Stimulated activated CD4-positive, alpha-beta T cell treated with anti-CD3 and anti-CD28 coated beads, Interleukin-2, amount 100 ng/mL, for 24 hours (primary cell): ENCODE measurements at places on chromosomes 2 and 18.

DNA sequence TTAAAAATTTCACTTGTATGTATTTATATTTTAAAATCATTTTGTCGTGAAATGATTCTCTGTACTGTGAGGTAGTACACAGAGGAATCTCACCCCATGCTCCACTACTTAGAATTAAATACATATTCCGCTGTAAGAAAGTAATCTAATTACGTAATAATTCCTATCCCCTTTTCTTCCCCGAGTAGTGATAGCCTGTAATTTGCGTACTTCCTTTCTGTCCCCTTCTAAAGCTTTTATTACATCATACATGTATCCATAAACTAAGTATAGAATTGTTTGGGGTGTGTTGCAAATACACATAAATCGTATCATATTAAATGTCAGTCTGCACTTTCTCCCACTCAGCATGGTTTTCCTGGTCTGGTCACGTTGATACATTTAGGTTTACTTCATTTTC lies 12.4 kb upstream of the CHCHD5 start:
- DNase-seq: no peak

DNA sequence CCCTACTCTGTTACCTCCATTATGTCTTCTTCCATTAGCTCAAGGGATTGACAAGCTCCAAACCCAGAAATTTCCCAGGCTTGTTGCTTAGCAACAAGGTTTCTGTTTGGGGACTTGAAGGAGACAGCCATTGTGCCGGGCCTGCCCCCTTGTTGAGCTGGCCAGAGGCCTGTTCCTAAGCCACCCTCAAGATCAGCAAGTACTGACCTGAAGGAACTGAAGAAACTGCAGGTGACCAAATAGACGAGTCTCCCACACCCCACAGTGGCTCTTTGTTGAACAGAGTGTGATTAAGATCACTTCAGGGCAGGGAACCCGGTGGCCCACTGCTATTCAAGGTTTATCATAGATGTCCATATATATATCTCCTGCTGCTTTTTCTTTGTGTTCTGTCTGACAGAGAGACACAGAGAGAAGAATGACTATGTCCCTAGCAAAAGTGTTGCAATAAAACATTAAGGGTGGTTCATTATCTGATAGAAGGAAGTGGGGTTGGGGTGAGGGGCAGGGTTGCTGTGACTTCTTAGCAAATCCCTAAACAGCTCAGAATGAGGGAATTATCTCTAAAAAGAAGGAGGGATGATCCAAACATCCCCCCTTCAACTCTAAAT lies 69.2 kb downstream of the RNF144A start:
- DNase-seq: no peak

DNA sequence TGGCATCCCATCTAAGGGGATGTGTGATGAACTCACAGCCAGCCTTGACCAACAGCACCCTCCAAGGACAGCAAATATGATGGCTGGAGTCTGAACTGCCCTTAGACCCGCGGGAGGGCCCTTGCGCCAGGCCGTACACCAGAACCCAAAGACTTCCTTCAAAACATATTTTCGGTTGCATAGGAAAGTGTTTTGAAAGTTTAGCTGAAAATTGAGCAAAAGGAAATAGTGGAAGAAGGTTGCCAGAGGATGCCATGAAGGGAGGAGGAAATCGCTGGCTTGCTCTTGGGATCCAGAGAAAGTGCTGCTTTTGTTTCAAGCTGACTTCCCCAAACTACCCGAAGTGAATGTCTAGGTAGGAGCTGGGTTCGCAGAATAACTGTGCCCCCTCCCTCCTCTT lies 61.3 kb downstream of the IL1R2 start:
- DNase-seq: no peak

- DNase-seq: no peak
These were observed 111.5 kb downstream of the MTCL1 start for GRCh38 chr18:8816816-8817215.

DNA sequence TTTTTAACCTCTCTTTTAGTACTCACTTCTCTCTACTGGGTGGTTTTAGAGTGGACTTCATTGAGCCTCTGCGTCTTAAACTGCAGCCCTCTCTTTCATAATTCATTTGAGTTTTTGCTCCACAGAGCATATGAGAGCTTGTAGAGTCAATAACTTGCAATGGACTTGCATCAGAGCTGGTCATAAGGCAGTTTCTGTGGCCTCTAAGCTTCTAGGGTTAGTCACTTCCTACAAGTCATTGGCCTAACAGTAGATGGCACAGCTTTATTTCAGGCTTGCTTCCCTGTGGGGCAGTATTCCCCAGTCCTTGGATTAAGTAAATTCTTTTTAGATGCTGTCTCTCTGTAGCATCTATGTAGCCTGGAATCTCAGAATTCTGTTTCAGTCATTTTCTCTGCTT lies 1435.7 kb downstream of the LRP1B start:
- no peak for DNase-seq

GRCh38 chr2:236496340-236496739 lies 73.3 kb upstream of the ACKR3 start:
- no peak for DNase-seq

DNA sequence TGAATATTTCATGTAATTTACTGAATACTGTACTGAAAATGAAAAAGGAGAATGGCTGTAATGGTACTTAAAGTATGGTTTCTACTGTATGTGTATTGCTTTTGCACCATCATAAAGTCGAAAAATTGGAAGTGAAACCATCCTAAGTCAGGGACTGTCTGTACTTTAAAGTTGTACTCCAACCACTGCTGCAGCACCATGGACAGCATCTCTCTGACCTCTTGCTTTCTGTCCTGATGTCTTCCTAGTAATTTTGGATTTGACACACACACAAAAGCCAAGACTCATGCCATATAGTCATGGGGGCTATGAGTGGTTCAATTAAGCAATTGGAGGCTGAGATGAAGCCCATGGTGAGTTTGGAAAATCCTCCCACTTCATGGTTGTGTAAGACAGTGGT lies 256.3 kb upstream of the PKDCC start:
- DNase-seq: peak; percentile 6

GRCh38 chr2:72023678-72024390 lies 123.8 kb downstream of the CYP26B1 start:
- peak; percentile 10 for DNase-seq

GRCh38 chr2:160465002-160465401 lies 28.6 kb downstream of the RBMS1 start:
- DNase-seq: no peak

DNA sequence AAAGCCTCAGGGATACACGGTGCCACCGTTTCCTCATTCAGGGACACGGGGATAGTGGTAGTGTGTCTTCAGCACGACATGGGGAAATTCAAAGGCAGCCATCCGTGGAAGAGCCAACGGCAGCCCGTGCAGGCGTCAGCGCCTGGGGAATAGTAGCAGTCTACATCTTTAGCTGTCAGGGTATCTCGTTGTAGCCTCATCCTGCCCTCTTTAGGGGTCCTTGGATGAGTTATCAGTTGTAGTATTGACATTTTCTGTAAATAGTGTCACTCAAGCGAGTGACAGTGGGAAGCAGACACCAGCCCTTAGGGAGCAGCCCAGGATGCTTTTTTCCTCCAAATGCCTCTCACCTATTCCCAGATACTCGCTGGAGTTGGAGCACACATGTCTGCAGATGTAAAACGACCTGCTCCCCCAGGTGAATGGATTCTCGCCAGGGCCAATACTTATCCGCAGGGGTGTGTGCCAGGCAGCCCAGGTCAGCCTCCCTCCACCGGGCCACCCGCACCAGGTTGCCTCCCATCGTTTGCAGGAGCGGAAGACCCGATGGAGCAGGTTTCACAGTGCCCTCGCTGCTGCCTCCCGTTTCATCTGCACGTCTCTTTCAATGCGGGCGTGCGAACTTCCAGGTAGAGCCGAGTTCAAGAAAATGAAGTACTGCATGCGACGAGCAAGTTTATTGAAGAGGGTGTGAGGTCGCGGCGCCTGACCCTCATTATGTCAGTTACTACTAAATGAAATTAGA lies 41.0 kb downstream of the AGAP1 start:
- DNase-seq: no peak

DNA sequence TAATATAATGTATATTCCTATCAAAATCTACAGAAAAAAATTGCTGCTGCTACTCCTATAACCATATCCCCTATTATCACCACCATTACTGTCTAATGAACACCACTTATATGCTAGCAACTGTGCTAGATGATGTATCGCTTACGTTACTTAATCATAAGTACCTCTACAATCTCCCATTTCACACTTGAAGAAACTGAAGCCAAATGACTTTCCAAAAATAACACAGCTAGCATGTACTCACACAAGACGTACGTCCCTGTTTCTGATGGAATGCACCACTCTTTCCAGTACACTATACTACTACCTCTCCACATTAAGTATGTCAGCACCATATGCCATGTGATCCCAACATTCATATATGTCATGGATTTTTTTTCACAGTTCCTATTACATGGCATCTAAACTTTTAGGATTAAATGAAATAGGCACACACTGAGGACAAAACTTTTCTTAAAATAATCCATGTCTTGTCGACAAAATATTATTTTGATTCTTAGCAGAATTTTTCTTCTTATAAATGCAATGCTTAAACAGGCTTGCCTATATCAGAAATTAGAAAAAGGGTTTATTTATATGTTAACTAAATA lies 112.8 kb downstream of the NBAS start:
- no peak for DNase-seq

- no peak for DNase-seq
These were observed 74.4 kb upstream of the CYP20A1 start for GRCh38 chr2:203164311-203164935.

DNA sequence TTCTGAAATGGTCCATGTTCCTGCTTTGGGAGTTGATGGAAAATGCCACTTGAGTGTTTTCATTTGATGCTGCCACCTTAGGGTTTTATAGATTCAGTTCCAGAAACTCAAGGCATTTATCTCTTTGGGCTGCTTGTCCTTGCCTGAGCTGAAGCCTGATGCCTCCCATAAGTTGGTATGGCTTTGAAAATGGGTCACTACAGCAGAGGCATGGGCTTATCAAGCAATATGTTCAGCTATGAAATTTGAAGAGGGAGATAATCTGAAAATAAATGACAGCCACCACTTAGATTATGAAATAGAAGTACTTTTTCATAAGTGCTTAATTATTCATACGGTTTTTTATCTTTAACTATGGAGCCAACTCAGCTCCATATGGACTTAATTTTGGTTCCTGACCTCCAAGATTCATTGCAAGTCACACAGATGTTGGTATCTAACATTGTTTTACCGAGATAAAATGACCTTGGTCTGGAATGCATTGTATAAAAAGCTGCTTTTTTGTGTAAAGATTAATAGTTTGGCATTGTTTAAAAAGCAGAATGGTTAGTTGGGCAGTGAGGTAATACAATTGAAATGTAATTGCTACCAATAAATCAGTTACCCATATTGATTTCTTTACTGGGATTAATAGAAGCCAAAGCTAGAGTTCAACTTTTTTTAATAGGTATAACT lies 4.5 kb downstream of the SLC14A1 start:
- no peak for DNase-seq

DNA sequence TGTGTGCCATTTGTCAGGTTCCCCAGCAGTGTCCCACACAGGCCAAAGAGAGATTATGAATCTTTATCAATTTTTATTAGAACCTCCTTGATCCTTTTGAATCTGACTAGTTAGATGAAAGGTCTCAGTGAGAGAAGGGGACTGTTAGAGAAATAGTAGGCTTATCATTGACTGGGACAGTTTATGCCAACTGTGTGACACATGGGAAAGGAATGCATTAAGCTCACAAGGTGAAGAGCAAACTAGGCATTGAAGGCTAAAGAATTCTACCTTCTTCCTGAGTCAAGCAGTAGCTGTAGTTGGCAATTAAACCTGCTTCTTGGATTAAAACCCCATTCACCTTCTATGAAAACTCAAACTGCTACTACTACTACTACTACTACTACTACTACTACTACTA lies 389.6 kb upstream of the CDH19 start:
- DNase-seq: no peak

DNA sequence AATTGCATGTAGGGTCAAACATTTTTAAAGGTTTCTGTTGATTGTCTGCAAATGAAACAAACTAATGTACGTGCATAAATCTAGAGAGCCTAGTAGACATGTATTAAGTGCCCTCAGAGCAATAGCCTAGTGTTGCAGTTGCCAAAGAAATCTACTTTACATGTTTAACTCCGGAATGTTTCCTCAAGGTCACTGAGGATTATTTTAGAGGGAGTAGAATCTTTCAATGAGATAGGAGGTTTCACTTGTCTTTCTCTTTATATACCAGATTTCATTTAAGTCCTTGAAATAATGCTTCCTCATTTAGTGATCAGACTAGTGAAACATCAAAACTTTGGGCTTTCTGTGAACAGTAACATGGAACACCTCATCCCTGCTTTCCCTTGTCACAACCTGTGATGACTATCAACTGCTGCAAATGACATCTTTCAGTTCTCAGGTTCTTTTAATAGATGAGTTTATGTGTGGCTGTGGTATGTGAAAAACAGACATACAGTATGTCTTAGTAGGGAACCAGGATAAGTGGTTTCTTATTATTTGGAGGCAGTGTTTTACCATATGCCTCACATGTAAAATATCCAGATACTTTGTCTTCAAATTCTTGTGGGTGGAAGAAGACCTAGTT lies 5.5 kb downstream of the UBE2E3 start:
- DNase-seq: no peak

DNA sequence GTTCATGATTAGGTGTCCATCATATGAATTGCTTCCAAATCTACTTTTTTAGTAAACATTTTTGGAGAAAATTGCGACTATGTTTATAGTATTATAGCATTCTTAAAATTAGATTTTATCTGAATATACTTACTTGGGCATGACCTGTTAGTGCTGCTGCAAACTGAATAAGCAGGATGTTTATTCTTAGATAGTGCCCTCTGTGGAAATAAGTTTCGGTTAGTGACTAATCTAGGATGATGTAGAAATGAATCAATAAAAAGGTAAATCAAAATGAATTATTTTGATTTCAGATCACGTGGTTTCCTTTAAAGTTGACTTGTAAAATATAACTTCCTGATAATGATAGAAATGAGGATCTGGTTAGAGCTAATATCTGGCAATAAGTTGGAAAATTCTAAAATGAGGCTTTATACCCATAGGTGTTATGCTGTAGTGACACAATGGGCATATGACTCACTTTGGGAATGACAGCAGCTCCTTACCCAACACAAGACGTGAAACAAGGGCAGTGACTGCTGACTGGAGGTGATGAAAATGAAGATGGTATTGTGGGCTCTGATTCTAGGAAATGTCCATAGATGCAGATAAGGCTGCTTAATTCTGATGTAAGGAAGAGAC lies 165.8 kb upstream of the TCF4 start:
- no peak for DNase-seq

GRCh38 chr2:121771976-121772742 lies 16.7 kb downstream of the TSN start:
- DNase-seq: no peak

- DNase-seq: no peak
These were observed 138.1 kb downstream of the SETBP1 start for GRCh38 chr18:44818668-44819403.
